ENCODE measurements at places on chromosomes 12 and 14.

DNA sequence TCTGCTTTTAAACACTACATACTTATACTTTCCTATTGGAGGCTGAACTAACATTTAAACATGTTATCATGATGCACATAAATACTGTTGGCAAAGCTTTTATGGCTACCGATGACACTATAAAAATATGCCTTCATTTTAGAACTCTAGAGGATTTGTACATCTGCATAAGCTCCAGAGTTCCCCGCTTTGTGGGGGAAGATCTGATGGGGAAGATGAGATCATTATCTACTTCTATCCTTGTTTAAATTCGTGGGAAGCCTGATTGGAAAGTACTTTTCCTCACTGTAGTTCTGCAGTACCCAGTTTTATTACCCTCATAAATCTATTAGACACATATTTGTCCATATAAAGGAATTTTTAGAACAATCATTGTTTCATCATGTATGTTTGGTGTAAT lies 299.6 kb upstream of the ATP2B1 start:
- no peak for DNase-seq

DNA sequence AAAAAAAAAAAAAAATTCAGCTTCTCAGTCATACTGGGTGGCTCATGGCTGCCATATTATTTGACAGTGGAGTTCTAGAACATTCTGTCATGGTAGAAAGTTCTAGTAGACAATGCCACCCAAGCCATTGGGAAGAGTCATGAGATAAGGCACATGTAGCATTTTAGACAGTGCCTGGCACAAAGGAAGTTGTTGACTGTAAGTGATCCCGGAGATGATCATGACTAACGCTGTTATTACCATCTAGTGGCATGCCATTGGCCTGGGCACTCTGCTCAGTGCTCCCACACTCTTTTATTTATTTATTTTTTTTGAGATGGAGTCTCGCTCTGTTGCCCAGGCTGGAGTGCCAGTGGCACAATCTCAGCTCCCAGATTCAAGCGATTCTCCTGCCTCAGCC lies 80.4 kb downstream of the FOXN4 start:
- no peak for DNase-seq

GRCh38 chr12:30928356-30929244 lies 2.1 kb downstream of the TSPAN11 start:
- DNase-seq, result no peak

GRCh38 chr14:73829526-73830431 lies 21.9 kb upstream of the PTGR2 start:
- DNase-seq, result no peak

- no peak for DNase-seq
Measured at GRCh38 chr14:80364274-80364673, 153.0 kb upstream of the DIO2 start.

DNA sequence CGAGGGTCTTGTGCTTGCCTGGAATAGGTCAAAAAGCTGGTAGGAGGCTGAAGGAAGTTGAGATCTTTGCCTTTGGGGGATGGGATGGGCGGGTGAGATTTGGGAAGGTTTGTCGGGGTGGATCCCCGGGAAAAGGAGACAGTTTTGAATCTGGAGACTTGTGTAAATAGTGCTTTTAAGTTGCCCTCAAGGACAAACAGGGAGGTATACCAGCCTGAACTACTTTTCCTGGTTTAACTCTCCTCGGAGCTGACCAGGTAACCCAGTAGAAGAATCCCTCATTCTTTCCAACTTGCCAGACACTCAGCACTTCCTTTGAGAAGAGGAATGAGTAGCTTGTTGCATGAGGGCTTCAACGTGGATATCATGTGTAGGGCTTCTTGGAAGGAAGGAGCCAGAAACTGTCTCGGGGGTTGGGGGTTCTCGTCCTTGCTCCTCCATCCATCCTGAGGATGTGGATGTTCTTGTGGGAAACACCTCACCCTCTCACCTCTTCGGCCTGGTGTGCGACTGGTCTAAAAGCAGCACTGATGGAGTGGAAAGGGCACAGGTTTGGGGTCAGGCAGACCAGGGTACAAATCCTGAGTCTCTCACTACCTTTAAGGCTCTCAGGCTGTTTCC lies 1.9 kb downstream of the TEAD4 start:
- no peak for DNase-seq

GRCh38 chr12:49959685-49960473 lies 1.8 kb upstream of the AQP5 start:
- no peak for DNase-seq

DNA sequence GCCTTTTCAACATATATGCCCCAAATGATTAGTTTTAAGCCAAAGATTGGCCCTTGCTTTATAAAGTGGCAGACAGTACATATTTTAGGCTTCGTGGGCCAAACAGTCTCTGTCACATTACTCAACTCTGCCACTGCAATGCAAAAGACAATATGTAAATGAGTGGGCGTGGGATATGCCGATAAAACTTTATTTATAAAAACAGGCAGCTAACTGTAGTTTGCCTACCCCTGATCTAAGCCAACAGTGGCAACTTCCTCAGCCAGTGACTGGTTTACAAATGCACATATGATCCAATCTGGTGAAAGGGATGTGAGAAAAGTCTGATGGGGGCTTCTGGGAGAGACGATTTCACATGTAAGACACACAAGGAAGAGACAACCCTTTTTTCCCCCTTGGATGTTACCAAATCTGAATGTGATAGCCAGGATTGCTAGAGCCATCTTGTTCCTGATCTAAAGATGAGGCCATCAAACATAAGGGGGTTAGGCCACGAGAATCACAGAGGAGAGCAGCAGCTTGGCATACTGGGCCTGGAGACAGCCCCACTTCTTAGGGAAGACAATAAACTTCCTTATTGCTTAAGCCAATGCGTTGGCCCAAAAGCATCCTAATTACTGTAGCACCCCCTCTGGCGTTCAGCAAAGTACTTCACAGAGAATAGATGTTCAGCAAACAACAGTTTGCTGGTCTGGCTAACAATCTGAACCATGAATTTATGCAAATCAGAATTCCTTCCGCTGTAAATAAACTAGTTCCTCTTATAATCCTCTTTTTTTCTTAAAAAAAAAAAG lies 75.2 kb upstream of the TMCC3 start:
- no peak for DNase-seq

GRCh38 chr14:49920935-49921334 lies 28.1 kb downstream of the ARF6 start:
- DNase-seq, result no peak

DNA sequence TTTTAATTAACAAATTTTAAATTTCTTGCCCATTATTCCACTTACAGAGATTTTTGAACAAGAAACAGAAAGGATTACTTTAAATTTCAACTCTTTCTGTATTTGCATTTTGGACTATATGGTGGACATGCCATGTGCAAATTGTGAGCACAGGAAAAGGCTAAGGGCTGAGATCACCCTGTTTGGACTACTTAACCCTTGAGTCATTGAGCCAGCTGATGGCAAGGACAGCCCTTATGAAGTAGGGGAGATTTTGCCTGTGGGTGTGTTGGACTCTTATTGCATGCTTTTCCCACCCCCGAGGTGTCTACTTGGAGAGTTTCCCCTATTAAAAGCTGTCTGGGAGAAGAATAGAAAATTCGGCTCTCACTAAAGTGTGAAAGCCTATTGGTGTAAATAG lies 17.2 kb downstream of the DERA start:
- DNase-seq, result no peak

- no peak for DNase-seq
Measured at GRCh38 chr12:27009881-27010301, 4.3 kb downstream of the TM7SF3 start.

GRCh38 chr14:101619484-101619883 lies 58.2 kb downstream of the DIO3 start:
- no peak for DNase-seq
